ENCODE measurements at places on chromosomes 5 and 9. TPM values are rescaled to one million over a fixed set of nuclear protein-coding genes. Genes with fewer than 3 reads are reported as not detected.

The C5orf22 gene
- 25.8 TPM for total RNA-seq

- no peak for DNase-seq
Observed at GRCh38 chr9:90961375-90961774, 159.8 kb downstream of the SYK start.

DNA sequence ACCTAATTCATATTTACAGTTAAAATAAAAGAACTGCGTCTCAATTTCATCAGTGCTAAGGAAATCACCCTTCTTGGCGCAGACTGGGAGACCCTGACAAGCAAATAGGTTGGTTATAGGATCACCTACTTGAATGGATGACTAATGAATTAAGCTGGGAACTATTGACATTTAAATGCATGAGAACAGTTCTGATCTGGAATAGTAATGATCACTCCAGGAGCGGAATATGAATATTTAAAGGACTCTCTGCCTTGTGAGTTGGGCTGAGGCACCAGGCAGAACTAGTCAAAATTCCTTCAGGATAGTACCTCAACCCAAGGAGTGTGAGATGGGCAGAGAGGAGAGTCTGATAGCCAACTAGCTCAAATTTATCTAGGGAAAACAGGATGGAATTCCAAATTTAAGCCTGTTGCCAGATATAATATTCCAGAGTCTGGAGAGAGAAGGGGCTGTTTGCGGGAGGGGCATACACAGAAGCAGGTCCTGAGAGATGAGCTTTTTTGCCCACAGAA, 364.4 kb downstream of the CSNK1G3 start:
- no peak for DNase-seq

DNA sequence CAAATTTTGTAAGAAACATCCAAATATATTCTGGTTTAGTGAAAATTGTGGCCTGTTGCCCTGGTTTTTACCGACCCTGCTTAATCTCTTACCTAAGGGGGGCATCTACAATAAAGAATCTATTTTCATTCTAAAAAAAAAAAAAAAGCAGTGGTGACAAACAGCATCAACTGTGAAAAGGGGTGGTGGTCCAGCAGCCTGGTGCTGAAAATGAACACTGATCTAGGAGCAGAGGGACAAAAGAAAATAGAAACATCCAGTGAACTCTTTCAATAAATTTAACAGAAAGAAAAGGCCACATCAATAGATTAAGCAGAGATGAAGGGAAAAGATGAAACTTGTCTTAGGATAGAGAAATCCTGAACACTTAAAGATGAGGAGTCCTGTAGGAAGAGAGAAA, 348.7 kb upstream of the GRAMD2B start:
- DNase-seq = no peak

All from left ventricle myocardium inferior (tissue), 1 donor.